ENCODE measurements at places on chromosomes 7 and 10. TPM values are rescaled to one million over a fixed set of nuclear protein-coding genes. Genes with fewer than 3 reads are reported as not detected.
A peak's percentile ranks its signal among the peaks of the same experiment; 100 is the strongest.

The SPRN gene
- not detected for total RNA-seq

The PTEN gene
- 101 TPM for total RNA-seq

The ITIH5 gene
- total RNA-seq = 10.5 TPM

The STEAP1 gene
- total RNA-seq = 5.7 TPM

The GOLGA7B gene
- total RNA-seq = 0.98 TPM

The EBLN1 gene
- total RNA-seq = not detected

The PGAM2 gene
- total RNA-seq = 1.1 TPM

The MYO3A gene
- total RNA-seq = 0.06 TPM

The NUPR2 gene
- total RNA-seq = 0.98 TPM

The MUC3A gene
- 2.7 TPM for total RNA-seq

- peak overlapping the region; percentile 64 for H3K27ac ChIP-seq
- no peaks in the 10 kb centered on the region for H3K36me3 ChIP-seq
- no peaks in the 10 kb centered on the region for H3K4me1 ChIP-seq
- no peak overlapping the region for H3K4me3 ChIP-seq
Observed at GRCh38 chr10:80104066-80104926, 25.8 kb downstream of the TMEM254 start.

- H3K4me1 ChIP-seq = no peaks in the 10 kb centered on the region
- DNase-seq = no peak
- no peak overlapping the region for H3K4me3 ChIP-seq
- H3K27ac ChIP-seq = no peak overlapping the region
- H3K27me3 ChIP-seq = no peaks in the 10 kb centered on the region
Observed at GRCh38 chr10:13206546-13207443, 27.4 kb downstream of the UCMA start.

- H3K27ac ChIP-seq = no peak overlapping the region
- H3K27me3 ChIP-seq = no peaks in the 10 kb centered on the region
- no peaks in the 10 kb centered on the region for H3K36me3 ChIP-seq
- no peak overlapping the region for H3K4me3 ChIP-seq
- DNase-seq = no peak
Observed at GRCh38 chr10:78737883-78738856, 330.6 kb upstream of the ZMIZ1 start.

DNA sequence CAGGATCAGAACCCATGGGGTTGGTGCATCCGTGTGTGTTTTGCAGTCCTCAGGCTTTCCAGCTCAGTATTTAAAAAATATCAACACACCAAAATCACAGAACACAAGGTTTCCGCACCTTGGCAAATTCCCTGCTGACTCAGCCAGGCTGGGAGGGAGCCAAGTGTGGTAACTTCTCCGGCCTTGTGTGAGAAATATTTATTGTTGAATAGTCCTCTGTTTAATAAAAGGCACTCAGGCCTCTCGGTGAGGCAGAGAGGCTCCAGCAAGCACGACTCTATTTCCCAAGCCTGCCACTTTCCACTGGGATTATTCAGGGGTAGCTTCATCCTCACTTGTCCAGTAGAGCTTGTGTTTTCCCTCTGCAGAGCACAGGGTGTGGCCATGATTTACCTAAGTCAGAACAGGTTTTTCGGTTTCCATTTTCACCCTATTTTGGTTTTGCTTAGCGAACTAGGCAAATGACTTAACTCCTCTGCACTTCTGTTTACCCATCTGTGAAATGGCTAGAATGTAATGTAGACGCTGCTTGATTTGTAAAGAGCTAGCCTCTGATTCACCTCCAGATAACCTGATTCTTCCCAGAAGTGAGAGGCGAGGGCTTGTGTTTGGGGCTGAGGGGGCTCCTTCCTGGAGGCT is 13.0 kb upstream of the CHST15 start:
- no peaks in the 10 kb centered on the region for H3K36me3 ChIP-seq
- no peaks in the 10 kb centered on the region for H3K27me3 ChIP-seq
- peaks cover 22% of the 10 kb centered on the region for H3K4me1 ChIP-seq
- peak; percentile 78 for DNase-seq

DNA sequence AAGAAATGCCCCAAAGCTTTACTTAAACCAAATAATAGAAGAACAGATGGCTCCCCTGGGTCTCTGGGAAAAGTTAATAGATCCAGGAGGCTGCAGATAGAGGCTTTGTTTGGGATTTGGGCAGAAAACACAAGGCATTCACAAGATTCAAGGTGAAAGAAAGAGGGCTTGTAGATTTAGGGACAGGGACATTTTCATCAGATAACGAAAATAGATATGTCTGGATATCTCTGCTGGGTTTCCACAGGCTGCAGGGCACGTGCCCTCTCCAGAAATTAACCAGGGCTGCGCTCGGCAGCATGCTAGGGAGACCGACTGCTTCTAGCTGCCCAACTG is 14.9 kb downstream of the CARD11 start:
- no peak overlapping the region for H3K27ac ChIP-seq
- H3K27me3 ChIP-seq = no peaks in the 10 kb centered on the region
- DNase-seq = peak; percentile 16

- no peak for DNase-seq
- H3K4me3 ChIP-seq = no peak overlapping the region
- no peaks in the 10 kb centered on the region for H3K36me3 ChIP-seq
- H3K27ac ChIP-seq = no peak overlapping the region
- H3K27me3 ChIP-seq = no peaks in the 10 kb centered on the region
Observed at GRCh38 chr10:117364110-117364960, 10.9 kb downstream of the PDZD8 start.

DNA sequence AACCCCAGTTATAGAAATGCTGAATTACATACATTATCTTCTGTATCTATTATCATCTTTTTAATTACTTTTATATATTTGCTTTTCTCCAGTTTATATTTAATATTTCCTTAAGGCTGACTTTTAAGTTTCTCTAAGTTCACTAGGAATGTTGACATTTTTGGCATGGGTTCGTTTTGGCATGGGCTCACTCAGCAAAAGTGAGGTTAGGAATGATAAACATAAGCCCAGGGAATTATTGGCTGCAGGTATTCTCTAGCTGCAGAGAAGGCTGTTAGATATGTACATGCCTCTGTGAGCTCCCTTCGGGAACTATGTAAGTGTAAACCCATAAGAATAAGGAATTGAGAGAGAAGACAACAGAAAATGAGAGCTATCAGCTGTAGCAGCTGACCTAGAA is 63.6 kb upstream of the RAB18 start:
- no peak for DNase-seq
- no peaks in the 10 kb centered on the region for H3K4me1 ChIP-seq
- no peak overlapping the region for H3K27ac ChIP-seq
- H3K4me3 ChIP-seq = no peak overlapping the region
- H3K36me3 ChIP-seq = no peaks in the 10 kb centered on the region

DNA sequence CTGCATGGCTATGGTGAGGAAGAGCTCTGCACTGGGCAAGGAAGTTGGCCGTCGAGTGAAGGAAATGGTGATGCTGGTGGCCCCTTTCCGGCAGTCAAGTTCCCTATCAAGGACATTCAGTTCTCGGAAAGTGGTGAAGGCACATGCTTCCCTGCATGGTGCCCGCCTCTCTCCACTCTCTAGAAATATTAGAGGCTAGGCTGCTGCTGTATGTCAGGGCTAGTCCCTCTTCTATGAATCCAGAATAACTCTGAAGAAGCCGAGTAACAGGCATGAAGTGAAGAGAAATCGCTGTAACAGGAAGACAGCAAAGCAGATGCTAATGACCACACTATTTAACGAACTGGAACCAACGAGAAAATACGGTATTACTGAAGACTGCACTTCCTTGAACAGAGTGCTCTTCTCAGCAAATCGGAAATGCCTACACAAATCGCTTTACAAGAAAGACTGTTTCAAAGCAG is 5.4 kb downstream of the IDI1 start:
- H3K4me3 ChIP-seq = peak overlapping the region; percentile 18
- no peak for DNase-seq
- no peaks in the 10 kb centered on the region for H3K27me3 ChIP-seq
- peak overlapping the region; percentile 63 for H3K27ac ChIP-seq
- H3K4me1 ChIP-seq = peaks cover 18% of the 10 kb centered on the region

- no peaks in the 10 kb centered on the region for H3K36me3 ChIP-seq
- H3K4me1 ChIP-seq = no peaks in the 10 kb centered on the region
- H3K4me3 ChIP-seq = no peak overlapping the region
- H3K27ac ChIP-seq = no peak overlapping the region
Observed at GRCh38 chr10:91597197-91597881, 35.5 kb downstream of the PPP1R3C start.

DNA sequence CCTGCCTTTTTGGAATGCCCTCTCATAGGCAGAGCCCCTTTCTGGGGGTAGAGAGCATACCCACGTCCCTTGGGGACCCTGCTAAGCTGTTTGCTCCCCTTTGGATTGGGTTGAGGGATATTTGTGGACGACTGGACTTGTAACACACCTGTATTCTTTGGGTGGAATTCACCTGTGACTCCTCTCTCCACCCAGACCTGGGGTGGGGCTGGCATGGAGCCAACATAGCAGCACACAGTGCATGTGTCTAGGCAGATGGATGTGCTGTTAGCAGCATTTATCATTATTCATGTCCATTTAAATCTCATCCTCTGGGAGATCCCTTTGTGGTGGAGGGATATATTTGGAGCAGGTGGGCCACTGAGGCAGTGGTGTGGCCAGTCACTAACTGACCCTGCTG is 51.0 kb downstream of the CDH23 start:
- H3K27ac ChIP-seq = no peak overlapping the region
- H3K27me3 ChIP-seq = no peaks in the 10 kb centered on the region
- H3K36me3 ChIP-seq = no peaks in the 10 kb centered on the region
- no peaks in the 10 kb centered on the region for H3K4me1 ChIP-seq
- H3K4me3 ChIP-seq = no peak overlapping the region

DNA sequence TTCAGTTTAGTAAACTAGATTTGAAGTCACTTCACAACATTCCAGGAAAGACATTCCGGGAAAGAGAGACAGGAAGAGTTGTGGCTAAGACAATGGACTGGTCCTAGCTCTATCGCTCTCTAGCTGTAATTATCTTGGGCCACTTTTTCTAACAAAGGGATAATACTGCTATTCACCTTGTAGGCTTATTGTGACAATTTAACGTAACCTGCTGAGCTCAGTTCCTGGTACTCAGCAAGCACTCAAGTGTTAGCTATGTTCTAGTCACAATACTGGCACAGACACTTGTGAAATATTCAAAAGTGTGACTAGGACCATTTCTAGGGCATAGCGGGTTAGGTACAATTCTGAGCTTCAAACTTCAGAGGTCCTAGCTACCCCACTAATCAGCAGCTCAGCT is 12.0 kb upstream of the NRCAM start:
- H3K4me3 ChIP-seq = no peak overlapping the region
- no peak overlapping the region for H3K27ac ChIP-seq
- H3K4me1 ChIP-seq = no peaks in the 10 kb centered on the region
- H3K27me3 ChIP-seq = no peaks in the 10 kb centered on the region
- DNase-seq = no peak

- H3K4me3 ChIP-seq = no peak overlapping the region
- H3K27me3 ChIP-seq = no peaks in the 10 kb centered on the region
- H3K27ac ChIP-seq = peak overlapping the region; percentile 38
- no peaks in the 10 kb centered on the region for H3K36me3 ChIP-seq
Observed at GRCh38 chr10:34526758-34527730, 288.1 kb downstream of the PARD3 start.

DNA sequence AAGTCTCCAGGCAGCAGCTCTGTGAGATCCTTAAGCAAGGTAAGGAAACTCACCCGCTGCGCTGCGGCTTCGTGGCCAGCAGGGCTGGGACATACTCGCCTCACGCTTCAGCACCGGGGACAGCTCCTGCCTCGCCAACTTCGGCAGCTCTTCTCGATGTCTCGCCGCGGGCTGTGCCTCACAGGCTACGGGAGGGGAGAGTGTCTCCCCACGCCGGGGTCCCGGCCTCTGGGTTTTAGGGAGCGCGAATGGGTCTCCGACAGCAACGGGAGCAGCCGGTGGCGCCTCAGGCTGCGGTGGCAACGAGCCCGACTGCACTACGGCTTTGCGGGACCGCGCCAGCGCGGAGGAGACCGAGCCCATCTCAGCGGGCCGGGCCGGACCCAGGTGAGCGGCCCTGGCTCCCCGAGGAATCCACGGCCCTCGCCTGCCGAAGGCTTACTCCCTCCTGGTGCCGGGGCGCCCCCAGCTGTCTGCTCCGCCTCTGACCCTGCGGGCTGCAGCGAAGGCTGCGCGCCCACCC is 62.4 kb downstream of the LSM5 start:
- H3K27ac ChIP-seq = no peak overlapping the region
- peak; percentile 86 for DNase-seq
- H3K4me1 ChIP-seq = no peaks in the 10 kb centered on the region
- no peak overlapping the region for H3K4me3 ChIP-seq
- H3K27me3 ChIP-seq = peaks cover 40% of the 10 kb centered on the region

DNA sequence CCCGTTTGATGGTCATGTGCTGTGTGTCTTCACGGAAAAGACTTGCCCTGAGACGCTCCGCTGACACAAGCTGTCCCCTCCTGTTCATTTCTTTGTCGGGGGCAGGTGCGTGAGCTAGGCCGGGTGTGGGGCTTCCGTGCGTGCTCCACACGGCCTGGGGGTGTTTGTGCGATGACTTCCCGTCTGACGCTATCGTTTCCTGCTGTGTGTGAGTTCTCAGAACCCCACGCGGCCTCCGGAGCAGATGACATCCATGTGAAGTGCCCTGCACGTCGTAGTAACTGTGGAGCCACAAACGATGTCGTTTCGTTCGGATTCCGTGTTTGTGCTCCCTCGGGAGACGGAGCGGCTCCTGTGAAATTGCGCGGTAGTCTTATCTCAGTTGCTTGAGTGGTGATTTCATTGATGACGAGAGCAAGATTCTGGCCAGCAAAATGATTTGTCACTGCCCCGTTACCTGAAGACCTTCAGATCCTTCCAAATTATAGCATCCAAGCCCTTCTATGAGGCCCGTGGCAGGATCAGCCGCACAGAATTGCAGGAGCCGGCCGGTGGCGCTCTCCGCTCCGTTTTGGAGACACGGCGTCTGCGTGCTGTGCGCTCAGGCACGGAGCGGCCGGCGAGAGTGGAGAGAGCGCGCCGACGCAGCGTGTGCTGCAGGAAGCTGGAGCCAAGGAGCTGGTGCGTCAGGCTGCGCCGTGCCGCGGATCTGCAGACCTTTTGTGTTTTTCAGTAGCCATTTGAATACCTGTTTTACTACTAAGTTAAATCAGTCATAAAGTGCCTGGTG is 94.9 kb downstream of the NKX6-2 start:
- DNase-seq = peak; percentile 36
- H3K27ac ChIP-seq = no peak overlapping the region
- H3K36me3 ChIP-seq = peaks cover 6% of the 10 kb centered on the region
- H3K27me3 ChIP-seq = no peaks in the 10 kb centered on the region
- no peak overlapping the region for H3K4me3 ChIP-seq

DNA sequence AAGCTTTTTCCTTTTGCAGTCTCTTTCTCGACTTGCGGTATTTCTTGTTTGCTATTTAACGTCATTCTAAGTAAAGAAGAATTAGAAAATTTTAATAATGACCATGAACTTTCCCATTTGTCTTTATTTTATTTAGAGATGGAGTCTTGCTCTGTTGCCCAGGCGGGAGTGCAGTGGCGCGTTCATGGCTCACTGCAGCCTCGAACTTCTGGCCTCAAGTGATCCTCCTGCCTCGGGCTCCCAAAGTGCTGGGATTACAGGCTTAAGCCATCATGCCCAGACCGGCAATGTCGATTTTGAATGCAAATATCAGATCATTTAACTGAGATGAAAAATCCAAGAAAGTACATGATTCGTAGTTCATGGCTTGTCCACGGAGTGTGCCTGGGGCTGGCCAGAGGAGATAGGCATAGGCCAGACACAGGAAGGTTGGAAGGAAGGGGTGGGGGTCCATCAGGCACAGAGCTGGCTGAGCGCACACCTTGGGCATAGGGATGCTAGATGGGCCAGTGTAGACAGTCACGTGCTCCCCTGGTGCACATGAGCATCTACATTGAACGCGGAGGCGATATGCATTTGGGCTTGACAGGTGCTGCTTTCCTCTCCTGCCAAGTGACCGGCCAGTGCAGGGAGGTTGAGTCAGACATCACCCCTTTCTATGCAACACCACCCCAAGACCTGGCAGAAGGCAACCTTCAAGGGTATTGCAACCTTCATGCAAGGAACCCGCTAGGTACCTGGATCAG is 38.9 kb upstream of the DAGLB start:
- no peak overlapping the region for H3K4me3 ChIP-seq
- peaks cover 18% of the 10 kb centered on the region for H3K4me1 ChIP-seq
- H3K27me3 ChIP-seq = no peaks in the 10 kb centered on the region
- H3K27ac ChIP-seq = no peak overlapping the region
- no peaks in the 10 kb centered on the region for H3K36me3 ChIP-seq

All from upper lobe of right lung (tissue), 1 donor.